ENCODE measurements at places on chromosomes 1 and 21.

DNA sequence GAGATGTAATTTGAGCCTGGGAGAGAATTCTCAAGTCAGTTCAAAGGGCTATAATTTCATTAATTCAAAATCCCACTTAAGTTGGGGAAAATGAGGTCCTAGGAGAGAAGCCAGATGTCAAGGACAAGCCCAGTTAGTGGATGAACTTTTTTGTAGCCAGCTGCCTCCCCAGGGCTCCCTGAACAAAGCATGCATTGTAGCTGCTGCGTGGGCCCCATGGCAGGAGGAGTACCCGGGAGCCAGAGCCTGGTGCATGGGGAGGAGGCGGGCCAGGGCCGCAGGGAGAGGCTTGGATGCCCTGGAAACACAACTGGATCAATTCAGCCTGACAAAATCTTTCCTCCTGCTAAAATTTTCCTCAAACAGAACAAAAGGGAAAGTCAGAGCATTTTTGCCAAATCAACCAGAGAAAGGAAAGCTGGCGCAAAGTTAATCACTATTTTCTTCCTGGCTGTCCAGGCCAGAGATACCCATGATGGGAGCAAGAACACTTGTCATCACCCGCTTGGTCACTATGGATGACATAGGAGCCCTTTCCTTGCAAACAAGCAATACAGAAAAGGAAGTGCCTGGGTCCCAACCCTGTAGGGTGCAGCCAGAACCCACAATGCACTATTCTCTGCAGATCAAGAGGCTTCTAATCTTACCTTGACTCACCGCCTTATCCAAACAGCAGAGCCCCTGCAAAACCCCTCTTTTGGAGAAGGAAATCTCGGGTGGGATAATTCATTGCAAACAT is 248.1 kb upstream of the RAB4A start:
- peak; percentile 43 for DNase-seq

GRCh38 chr1:48466594-48466993 is 5.4 kb downstream of the SPATA6 start:
- DNase-seq: no peak

DNA sequence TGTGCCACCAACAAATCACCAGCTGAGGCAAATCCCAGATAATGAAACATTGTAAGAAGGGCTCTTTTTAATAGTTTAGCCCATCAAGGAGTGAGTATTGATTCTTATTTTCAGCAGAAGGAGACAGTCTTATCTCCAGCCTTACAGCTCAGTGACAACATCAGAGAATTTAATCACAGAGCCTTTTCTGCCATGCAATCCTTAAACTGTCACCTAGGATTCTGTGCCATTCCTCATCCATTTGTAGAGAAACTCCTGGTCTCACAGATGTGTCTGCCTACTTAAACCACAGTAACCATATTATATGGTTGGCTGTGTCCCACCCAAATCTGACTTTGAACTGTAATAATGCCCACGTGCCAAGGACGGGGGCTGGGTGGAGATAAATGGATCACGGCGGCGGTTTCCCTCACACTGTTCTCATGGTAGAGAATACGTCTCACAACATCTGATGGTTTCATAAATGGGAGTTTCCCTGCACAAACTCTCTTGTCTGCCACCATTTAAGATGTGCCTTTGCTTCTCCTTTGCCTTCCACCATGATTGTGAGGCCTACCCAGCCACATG is 217.7 kb downstream of the RERE start:
- DNase-seq: no peak

DNA sequence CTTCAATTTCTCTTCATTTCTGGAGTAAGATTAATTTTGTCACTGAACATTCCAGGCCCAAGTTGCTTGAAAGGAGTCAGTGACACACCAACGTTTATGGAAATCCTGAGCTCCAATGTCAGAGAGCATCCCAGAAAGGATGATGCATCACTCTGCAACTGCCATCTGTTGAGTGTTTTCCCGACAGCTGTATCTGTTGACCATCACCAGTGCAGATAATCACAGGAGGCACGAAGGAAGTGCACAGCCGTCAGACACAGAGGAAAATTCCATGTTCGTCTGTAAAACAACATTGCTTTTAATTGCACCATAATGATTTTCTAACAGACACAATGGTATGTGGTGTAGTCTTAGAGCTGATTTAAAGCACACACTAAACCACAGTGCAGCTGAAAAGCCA is 376.7 kb upstream of the ADGRL2 start:
- no peak for DNase-seq

- DNase-seq: no peak
These were observed 3.6 kb downstream of the ALG14 start for GRCh38 chr1:95068956-95069709.

DNA sequence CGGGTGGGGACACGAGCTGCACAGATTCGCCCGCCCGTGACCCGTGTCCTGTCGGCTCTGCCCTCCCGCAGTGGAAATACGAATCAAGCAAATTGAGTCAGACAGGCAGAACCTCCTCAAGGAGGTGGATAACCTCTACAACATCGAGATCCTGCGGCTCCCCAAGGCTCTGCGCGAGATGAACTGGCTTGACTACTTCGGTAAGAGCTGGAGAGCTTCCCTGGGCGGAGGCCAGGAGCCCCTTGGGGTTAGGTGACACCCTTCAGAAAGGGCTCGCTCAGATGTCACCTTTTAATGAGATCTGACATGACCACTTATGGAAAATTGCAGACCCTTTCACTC is 489 bp downstream of the CDCA8 start:
- no peak for DNase-seq

- no peak for DNase-seq
These were observed 46.8 kb upstream of the EDEM3 start for GRCh38 chr1:184801503-184801902.

DNA sequence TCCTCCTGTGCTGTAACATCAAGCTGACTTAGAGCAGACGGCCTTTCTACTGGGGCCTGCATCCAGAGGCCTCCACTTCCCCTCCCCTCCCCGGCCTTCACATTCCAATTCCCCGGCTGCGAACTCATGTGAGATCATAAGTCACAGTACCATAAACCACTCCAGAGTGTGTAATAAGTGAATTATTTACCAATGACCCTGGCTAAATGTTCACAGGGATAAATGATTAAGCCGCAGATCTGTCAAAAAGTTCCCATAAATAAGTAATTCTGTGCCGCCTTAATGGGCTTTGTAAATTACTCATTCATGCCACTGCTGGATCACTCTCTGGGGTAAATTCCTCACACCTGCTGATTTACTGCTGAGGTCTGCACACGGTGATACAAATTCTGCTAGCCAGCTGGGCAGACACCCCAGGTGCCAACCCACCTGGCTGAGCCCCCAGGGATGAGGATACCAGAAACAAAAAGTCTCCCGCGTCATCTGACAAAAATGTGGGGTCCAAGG is 27.4 kb upstream of the KIRREL1 start:
- DNase-seq: no peak

DNA sequence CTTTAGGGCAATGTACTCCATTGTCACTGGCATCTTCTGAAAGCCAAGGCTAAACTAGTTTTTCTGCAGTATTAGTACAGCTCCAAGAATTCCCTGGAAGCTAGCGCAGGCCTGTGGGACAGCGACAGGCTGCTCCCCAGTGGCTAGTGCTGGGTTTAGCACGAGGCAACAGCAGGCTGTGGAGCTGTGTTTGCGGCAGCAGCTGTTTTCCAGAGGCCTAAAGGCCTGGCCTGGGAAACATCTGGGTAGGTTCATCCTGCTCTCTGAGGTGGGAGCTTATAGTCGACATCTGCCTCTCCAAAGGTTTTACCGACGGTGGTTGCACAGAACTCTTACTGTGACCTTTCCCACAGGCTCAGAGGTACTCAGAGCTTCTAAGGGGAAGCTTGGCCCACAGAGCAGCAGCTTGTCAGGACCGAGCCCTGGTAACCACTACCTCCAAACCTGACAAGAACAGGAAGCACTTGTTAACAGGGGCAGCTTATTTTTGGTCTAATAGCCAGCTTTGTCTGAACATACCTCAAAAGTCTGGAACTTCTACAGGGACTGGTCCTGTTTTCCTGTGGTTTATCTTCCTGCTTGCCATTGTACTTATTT is 17.2 kb downstream of the CC2D1B start:
- no peak for DNase-seq

DNA sequence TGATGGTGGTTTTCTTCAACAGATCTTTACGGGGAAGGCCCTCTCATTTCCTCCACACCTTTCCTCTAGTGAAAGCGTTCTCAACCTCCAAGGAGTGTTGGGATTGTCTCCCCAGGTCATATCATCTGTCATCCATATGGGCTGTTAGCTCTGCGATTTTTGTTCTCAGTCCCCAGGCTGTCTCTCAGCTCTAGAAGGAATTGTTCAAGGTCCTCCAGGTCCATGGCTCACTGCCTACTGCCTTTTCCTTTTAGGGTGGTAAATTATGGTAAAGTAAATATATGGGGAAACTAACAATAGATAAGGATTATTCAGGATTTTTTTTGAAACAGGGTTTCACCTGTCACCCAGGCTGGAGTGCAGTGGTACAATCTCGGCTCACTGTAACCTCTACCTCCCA is 37.6 kb downstream of the ELF3 start:
- no peak for DNase-seq

DNA sequence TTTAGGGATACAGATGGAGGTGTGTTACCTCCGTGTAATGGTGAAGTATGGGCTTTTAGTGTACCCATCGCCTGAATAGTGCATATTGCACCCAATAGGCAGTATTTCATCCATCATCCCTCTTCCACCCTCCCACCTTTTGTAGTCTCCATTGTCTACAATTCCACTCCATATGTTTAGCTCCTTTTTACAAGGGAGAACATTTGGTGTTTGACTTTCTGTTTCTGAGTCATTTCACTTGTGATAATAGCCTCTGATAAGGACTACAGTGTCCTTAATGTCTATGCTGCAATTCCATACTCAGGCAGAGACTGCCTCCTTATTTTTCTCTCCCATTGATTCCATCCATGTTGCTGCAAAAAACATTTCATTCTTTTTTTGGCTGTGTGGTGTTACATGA is 48.7 kb downstream of the OVGP1 start:
- DNase-seq: no peak

GRCh38 chr1:40810927-40811326 is 27.3 kb downstream of the KCNQ4 start:
- no peak for DNase-seq

DNA sequence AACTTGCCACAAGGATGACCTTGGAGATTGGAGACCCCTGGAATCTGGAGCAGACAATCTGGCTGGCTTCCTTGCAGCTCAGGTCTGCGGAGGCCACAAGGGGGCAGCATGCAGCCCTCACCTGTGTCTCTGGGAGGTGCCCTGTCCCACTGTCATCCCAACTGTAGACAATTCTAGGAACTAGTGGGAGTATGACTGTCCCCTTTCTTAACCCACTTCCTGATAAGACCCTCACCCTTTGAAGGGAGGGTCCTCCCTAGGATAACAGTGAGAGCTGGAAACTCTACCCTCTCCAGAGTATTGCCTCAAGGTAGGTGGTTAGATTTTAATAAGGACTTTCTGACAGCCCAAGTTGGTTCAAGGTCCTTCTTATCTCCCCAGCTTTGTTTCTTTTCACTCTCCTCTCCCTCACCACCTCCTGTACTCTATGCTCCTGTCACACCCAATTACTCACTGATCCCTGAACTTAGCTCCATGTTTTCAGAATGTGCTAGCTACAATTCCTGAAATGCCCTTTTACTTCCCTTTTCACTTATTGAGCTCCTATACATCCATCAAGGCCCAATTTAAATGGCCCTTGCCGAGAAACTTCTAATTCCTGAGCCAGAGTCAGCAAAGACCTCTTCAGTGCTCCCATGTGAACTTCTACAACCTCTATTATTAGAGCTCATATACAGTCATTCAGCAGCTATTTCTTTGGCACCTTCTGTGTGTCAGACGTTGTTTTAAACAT is 9.2 kb upstream of the KCNQ4 start:
- peak; percentile 53 for DNase-seq

- DNase-seq: no peak
These were observed 20.3 kb downstream of the USP24 start for GRCh38 chr1:55194851-55195250.

- DNase-seq: no peak
These were observed 7.4 kb downstream of the RBM11 start for GRCh38 chr21:14223365-14223764.

- DNase-seq: no peak
These were observed 154.2 kb downstream of the PTGER3 start for GRCh38 chr1:70893381-70893780.

- no peak for DNase-seq
These were observed 63.6 kb upstream of the ZBTB40 start for GRCh38 chr1:22387919-22388580.

DNA sequence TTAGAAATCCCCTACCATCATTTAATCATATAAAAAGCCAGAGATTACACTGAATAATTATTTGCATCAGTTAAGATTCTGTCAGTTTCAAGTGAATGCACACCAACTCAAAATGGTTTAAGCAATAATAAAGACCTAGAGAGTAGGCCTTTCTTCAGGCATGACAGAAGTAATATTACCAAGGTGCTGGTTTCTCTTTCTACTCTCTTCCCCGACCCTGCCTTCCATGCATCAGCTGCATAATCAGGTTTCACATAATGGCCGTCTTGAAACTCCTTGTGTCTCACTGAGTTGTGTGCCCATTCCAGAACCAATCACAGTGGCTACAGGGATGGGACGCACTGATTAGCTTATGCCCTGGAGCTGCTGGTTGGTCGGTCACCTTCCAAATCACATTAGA is 103.5 kb upstream of the SERTAD4 start:
- no peak for DNase-seq

DNA sequence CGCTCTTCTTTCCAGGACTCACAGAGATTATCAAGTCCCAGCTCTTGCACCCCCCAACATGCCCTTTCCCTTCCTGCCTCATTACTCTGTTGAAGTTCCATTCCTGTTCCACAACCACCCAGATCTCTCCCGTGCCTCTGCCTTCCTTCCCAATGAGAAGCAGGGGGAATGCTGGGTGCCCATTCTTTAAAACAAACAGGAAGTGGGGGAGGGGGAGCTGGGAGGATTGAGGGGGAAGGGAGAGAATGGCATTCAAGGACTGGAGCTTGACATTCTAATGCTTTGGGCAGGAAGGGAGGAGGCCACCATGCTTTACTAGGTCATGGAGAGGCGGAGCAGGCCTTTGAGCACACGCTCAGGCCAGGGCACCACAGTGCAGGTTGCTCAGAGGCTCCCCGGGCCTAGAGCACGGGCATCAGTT is 150.3 kb upstream of the IRF2BP2 start:
- no peak for DNase-seq

GRCh38 chr21:15455819-15456462 is 273.8 kb upstream of the USP25 start:
- DNase-seq: no peak

GRCh38 chr1:234564035-234565029 is 45.6 kb downstream of the IRF2BP2 start:
- DNase-seq: no peak

Data from neural crest cell (in vitro differentiated cells).